Stimulated activated CD8-positive, alpha-beta memory T cell treated with anti-CD3 and anti-CD28 coated beads, Interleukin-7, amount 100 ng/mL, for 1 hour (primary cell): ENCODE measurements at places on chromosomes 7 and 10.

DNA sequence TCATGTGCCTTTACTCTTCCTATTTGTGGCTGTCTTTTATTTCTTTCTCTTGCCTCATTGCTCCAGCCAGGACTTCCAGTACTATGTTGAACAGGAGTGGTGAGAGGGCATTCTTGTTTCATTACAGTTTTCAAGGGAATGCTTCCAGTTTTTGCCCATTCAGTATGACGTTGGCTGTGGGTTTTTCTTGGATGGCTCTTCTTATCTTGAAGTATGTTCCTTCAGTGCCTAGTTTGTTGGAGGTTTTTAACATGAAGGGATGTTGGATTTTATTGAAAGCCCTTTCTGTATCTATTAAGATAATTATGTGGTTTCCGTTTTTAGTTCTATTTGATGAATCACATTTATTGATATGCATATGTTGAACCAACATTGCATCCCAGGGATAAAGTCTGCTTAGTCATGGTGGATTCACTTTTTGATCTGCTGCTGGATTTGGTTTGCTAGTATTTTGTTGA lies 96.8 kb downstream of the GLCCI1 start:
- no peak for DNase-seq

DNA sequence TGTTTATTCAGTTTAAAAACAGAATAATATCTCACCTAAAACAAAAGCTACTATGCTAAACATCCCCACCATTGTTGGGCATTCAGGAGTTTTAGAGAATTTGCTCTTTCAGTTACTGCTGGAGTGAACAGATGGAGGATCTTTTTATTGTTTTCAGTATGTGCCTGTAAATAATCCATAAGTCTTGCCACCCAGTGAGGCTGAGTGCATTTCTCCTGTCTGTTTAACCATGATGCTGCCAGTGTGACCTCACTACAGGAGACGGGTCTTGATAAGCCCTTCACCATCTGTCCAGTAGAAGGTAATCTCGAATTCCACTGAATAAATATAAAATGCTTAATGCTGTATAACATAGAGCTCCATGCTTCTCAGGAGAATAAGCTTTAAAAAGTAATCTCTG lies 430.9 kb downstream of the POM121L12 start:
- DNase-seq = no peak

GRCh38 chr7:42692621-42693020 lies 219.2 kb downstream of the C7orf25 start:
- no peak for DNase-seq

DNA sequence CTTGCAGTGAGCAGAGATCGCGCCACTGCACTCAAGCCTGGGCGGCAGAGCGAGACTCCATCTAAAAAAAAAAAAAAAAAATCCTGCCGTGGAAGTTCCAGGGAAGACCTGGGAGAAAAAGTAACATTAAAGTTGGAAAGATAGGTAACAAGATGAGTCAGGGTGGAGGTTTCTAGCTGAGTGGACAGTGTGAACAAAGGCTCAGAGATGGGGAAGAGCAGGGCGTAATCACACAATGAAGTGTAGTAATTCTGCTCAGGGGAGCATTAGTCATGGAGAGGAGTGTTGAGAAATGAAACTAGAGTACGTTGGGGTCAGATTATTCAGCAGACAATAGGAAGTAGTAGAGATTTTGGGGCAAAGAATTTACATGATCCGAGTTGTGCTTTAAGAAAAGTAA lies 21.6 kb upstream of the WASL start:
- no peak for DNase-seq

- peak; percentile 38 for DNase-seq
Observed at GRCh38 chr7:150451097-150451793, 815 bp downstream of the GIMAP8 start.
